Progenitor cell of endocrine pancreas (in vitro differentiated cells): ENCODE measurements at places on chromosomes 3 and 15. TPM values are rescaled to one million over a fixed set of nuclear protein-coding genes. Genes with fewer than 3 reads are reported as not detected.
A peak's percentile ranks its signal among the peaks of the same experiment; 100 is the strongest.

Gene ZCWPW2
- 0.81 TPM in 1 of 2 replicates, not detected in the other for total RNA-seq

Gene TMC3
- total RNA-seq: 0.07 and 0.10 TPM in 2 replicates

DNA sequence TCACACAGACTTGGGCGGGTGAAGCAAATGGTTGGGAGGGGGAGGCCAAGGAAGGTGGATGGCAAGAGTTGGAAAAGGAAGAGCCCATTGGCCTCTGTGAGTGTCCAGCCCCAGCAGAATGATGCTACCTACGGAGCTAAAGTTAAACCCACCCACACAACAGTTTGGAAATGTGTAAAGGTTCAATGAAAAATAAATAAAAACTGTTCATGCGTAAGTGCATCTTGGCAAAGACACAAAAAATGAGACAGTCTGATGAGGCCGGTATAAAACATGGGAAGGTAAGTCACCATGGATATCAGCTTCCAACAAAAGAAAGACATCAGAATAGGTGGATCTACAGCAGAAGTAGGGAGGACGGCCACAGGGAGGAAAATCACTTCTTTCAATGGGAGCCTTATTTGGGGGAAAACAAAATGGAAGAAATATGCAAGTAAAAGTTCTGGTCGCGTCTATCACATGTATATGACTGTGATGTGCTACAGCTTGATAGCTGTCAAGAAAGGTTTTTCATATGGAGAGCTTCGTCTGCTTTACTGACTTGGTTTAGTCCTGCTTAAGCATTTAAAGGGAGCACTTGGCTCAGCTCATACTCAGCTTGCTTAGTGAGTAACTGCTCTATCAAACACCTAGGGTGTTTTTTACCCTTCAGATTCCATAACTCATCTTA, 82.8 kb downstream of the TIGIT start:
- no peak for DNase-seq
- H3K27ac ChIP-seq: no peak overlapping the region
- H3K36me3 ChIP-seq: peaks cover 9% of the 10 kb centered on the region
- H3K4me3 ChIP-seq: no peak overlapping the region

Gene MST1
- 45.2 and 47.5 TPM in 2 replicates for total RNA-seq

Gene PCLAF
- total RNA-seq: 25.0 and 33.7 TPM in 2 replicates

DNA sequence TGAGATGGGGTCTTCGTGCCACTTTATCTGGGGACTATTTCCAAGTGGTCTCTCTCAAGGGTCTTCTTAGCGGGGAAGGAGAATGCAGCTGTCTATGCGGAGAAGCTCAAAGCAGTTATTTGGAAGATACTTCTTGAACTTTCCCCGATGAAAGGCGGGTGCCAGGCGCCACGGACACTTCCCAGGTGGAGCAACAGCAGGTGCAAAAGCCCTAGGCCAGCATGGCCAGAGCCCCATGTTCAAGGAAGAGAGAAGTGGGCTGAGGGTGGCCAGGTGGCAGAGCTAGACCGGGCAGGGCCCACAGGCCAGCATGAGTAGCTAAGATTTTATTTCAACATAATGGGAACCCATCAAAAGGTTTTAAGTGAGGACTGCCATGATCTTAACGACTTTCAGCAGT, 232.8 kb downstream of the PDZRN3 start:
- no peaks in the 10 kb centered on the region for H3K27me3 ChIP-seq
- no peak for DNase-seq
- no peak overlapping the region for H3K27ac ChIP-seq

Gene HSPBAP1
- total RNA-seq: 11.9 and 12.8 TPM in 2 replicates

- no peaks in the 10 kb centered on the region for H3K36me3 ChIP-seq
- no peak for DNase-seq
- peak overlapping the region; percentile 53 for H3K27ac ChIP-seq
- no peaks in the 10 kb centered on the region for H3K4me1 ChIP-seq
- H3K27me3 ChIP-seq: no peaks in the 10 kb centered on the region
- no peak overlapping the region for H3K4me3 ChIP-seq
Measured at GRCh38 chr3:114527036-114527644, 233.3 kb downstream of the TIGIT start.

DNA sequence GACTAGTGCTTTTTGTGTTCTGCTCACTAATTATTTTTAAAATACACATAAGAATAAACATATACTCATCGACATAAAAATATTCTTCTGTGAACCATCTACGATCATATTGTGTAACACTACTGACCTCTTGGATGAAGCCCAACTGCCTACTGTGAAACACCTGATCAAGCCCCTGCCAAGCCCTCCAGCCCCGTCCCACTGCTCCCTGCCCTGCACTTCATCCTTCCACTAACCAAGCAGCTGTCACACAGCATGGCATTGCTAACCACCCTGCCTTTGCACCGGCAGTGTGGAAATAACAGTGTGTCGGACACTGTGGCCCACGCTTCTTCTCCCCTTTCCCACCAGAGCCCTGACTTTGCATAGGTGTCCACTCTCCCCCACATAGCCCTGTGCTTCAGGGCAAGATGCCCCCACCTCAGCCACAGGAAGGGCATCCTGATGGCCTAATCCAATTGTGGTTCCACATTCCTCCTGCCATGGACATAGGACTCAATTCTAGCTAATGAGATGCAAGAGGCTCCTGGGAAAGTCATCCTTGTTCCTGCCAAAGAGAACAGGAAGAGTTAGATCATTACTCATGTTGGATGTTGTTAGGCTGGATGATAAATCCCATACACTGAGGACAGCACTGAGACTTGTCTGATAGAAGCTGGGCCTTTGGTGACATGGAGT, 35.0 kb upstream of the ARID3B start:
- peaks cover 12% of the 10 kb centered on the region for H3K36me3 ChIP-seq
- no peak for DNase-seq
- no peak overlapping the region for H3K4me3 ChIP-seq
- H3K27me3 ChIP-seq: no peaks in the 10 kb centered on the region
- no peak overlapping the region for H3K27ac ChIP-seq

Gene CELSR3
- total RNA-seq: 14.9 and 15.2 TPM in 2 replicates

DNA sequence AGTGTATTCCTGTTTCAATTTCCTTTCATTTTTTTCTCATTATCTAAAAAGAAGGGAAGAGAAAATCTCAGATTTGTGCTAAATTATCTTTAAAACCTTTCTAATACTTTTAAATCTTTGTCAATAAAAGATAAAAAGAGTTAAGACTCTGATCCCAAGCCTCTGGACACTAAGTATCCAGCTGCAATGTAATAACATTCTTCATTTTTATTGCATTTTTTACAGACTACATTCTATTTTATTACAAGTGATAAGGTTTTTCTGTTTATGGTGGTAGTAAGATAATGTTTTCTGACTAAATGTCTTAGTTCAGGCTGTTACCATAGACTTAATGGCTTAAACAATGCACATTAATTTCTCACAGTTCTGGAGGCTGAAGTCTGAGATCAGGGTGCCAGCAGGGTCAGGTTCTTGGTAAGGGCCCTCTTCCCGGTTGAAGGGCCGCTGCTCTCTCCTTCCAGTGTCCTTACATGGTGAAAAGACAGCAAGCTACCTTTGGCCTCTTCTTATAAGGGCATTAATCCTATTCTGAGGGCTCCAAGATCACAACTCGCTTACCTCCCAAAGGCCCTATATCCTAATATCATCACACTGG, 19.7 kb downstream of the KCNAB1 start:
- no peak for DNase-seq
- H3K27ac ChIP-seq: no peak overlapping the region
- no peaks in the 10 kb centered on the region for H3K36me3 ChIP-seq
- no peak overlapping the region for H3K4me3 ChIP-seq
- peaks cover 1% of the 10 kb centered on the region for H3K4me1 ChIP-seq

GRCh38 chr15:101108461-101108775, 143.4 kb downstream of the CHSY1 start:
- H3K27me3 ChIP-seq: peaks cover 6% of the 10 kb centered on the region
- no peak overlapping the region for H3K27ac ChIP-seq
- peaks cover 3% of the 10 kb centered on the region for H3K4me1 ChIP-seq
- H3K4me3 ChIP-seq: no peak overlapping the region

Gene CACNA2D3
- 0.29 TPM in 1 of 2 replicates, not detected in the other for total RNA-seq

DNA sequence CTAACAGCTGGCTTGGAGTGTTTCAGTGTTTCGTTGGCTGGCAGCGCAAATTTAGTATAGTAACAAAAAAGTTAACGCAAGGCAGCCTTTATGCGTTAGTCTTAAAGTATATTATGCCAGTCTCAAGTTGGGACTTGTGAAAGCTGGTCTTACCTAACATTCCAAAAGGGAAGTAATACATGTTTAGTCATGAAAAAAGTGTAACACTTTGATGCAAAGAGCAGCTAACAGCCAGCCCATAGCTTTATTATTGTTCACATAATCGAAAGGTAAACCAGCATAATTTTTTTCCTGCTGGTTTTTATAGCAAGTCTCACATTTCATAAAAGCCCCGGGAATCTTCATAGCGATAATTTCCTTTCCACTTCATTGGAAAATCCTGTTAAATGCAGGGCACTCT, 2.4 kb upstream of the GPR87 start:
- no peaks in the 10 kb centered on the region for H3K4me1 ChIP-seq
- DNase-seq: no peak
- no peaks in the 10 kb centered on the region for H3K36me3 ChIP-seq

DNA sequence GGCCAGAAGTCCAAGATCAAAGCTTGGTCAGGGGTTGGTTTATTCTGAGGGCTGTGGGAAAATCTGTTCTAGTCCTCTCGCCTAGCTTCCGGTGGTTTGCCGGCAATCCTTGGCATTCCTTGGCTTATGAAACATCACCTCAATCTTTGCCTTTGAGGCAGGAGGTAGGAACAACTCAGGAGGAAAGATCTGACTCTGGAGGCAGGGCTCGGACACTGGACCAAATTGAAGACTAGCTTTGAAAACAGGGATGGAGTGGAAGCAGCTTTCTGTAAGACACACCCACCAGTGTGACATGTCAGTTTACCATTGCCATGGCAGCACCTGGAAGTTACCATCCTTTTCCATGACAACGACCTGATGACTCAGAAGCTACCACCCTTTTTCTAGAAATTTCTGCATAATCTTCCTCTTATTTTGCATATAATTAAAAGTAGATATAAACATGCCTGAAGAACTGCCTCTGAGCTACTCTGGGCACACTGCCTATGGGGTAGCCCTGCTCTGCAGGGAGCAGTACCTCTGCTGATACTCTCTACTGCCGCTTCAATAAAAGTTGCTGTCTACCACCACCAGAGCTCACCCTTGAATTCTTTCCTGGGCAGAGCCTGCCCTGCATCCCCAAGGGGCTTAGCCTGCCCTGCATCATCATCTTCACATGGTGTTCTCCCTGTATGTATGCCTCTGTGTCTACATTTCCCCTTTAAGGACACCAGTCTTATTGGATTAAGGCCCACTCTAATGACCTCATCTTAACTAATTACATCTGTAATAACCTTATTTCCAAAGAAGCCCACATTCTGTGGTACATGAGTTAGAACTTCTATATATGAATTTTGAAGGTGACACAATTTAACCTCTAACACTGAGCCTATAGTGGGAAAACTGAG, 38.3 kb upstream of the TM4SF4 start:
- no peaks in the 10 kb centered on the region for H3K36me3 ChIP-seq
- H3K4me1 ChIP-seq: peaks cover 9% of the 10 kb centered on the region
- no peak overlapping the region for H3K27ac ChIP-seq
- H3K4me3 ChIP-seq: no peak overlapping the region

Gene MAP3K13
- 29.6 and 31.0 TPM in 2 replicates for total RNA-seq

GRCh38 chr3:181431748-181432147, 280.0 kb upstream of the SOX2 start:
- no peak overlapping the region for H3K27ac ChIP-seq
- no peak overlapping the region for H3K4me3 ChIP-seq
- no peak for DNase-seq
- no peaks in the 10 kb centered on the region for H3K27me3 ChIP-seq
- H3K4me1 ChIP-seq: peaks cover 4% of the 10 kb centered on the region
- no peaks in the 10 kb centered on the region for H3K36me3 ChIP-seq

GRCh38 chr3:77939726-77940125, 899.8 kb downstream of the ROBO2 start:
- H3K27me3 ChIP-seq: no peaks in the 10 kb centered on the region
- no peak for DNase-seq
- H3K4me1 ChIP-seq: no peaks in the 10 kb centered on the region
- no peak overlapping the region for H3K27ac ChIP-seq
- no peaks in the 10 kb centered on the region for H3K36me3 ChIP-seq

DNA sequence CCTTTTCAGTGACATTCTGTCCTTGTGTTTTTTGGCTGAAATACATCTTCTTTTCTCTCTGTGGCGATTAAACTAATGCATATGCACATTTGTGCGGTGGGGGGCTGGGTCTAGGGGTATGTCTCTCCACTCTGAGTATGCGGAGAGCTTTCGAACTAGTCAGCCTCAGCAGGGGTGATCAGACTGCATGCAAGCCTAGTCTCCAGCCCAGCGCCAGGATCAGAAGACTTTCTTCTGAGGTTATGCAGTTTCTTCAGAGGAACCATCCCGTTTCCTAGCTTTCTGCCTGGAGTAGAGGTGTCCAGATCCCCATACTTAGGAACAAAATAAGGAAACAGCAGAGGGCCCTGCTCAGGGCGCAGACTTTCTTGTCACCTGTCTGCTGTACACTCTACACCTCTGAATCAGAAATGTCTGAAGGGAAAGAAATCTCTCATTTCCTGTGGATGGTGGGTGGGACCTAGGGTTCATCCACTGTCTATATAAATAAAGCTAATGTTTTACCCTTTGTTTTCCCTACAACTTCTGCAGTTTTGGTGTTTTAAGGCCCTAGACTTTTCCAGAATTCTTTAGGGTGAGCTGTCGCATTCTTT, 230.4 kb downstream of the ABHD5 start:
- H3K4me3 ChIP-seq: no peak overlapping the region
- no peak for DNase-seq
- no peaks in the 10 kb centered on the region for H3K4me1 ChIP-seq
- peaks cover 45% of the 10 kb centered on the region for H3K27me3 ChIP-seq
- H3K27ac ChIP-seq: no peak overlapping the region
- no peaks in the 10 kb centered on the region for H3K36me3 ChIP-seq

DNA sequence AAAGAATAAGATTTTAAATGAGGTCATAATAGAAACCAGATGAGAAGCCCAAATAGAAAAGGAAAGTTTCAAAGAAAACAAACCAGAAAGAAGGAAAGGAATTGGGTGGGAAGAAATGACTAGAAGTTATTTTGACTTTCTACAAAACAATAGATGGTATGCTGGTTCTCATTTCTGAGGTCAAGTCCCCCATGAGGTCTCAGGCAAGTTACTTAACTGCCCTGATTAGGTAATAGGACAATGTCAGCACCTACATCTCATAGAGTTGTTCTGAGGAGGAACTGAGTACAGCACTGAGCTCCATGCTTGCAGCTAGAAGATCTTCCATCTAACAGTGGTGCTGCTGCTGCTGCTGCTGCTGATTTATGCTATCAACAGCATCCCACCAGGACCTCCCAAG, 185.9 kb downstream of the ERC2 start:
- H3K4me1 ChIP-seq: peaks cover 7% of the 10 kb centered on the region
- no peaks in the 10 kb centered on the region for H3K27me3 ChIP-seq
- no peak for DNase-seq
- H3K27ac ChIP-seq: no peak overlapping the region
- H3K36me3 ChIP-seq: peaks cover 16% of the 10 kb centered on the region
- H3K4me3 ChIP-seq: no peak overlapping the region

Gene ERICH6
- 0.49 TPM in 1 of 2 replicates, not detected in the other for total RNA-seq
